ENCODE measurements at places on chromosomes 6 and 20. TPM values are rescaled to one million over a fixed set of nuclear protein-coding genes. Genes with fewer than 3 reads are reported as not detected.

The MAP7 gene
- 21.6 TPM for total RNA-seq

The CFB gene
- total RNA-seq = 1.6 TPM

The SAMD5 gene
- 0.48 TPM for total RNA-seq

The LPA gene
- total RNA-seq = 0.07 TPM

The TRIM31 gene
- total RNA-seq = 1.4 TPM

The RHAG gene
- 0.09 TPM for total RNA-seq

The METTL24 gene
- total RNA-seq = not detected

The HEY2 gene
- 0.07 TPM for total RNA-seq

The DACT2 gene
- 0.15 TPM for total RNA-seq

The VSX1 gene
- 0.43 TPM for total RNA-seq

The BTNL2 gene
- not detected for total RNA-seq

The TAGAP gene
- total RNA-seq = not detected
